ENCODE measurements at places on chromosomes 3 and 15.
A peak's percentile ranks its signal among the peaks of the same experiment; 100 is the strongest.

- DNase-seq, result no peak
Measured at GRCh38 chr15:52808441-52808840, 18.3 kb upstream of the ONECUT1 start.

GRCh38 chr3:44913868-44914468 is 39.6 kb downstream of the TGM4 start:
- DNase-seq, result peak; percentile 17

GRCh38 chr3:160394009-160394392 is 5.0 kb downstream of the IFT80 start:
- no peak for DNase-seq

DNA sequence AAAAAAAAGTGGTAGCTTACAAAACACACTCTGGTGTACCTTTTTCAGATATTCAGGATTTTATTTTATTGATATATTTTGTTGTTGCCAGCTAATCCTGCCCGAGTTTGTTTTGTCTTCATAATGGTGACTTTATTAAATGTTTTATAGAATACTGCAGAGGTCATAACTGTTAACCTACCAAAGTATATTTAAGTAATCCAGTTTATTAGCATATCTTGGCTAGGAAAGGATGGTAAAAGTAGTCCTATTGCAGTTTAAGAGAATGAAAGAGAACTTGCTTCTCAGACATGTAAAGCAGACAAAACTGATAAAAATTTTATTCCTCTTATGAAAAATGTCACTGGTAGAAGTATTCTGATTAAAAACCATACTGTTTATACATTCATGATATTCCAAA is 59.2 kb upstream of the IGSF10 start:
- DNase-seq, result no peak

GRCh38 chr3:151538456-151539393 is 77.9 kb upstream of the IGSF10 start:
- peak; percentile 26 for DNase-seq

DNA sequence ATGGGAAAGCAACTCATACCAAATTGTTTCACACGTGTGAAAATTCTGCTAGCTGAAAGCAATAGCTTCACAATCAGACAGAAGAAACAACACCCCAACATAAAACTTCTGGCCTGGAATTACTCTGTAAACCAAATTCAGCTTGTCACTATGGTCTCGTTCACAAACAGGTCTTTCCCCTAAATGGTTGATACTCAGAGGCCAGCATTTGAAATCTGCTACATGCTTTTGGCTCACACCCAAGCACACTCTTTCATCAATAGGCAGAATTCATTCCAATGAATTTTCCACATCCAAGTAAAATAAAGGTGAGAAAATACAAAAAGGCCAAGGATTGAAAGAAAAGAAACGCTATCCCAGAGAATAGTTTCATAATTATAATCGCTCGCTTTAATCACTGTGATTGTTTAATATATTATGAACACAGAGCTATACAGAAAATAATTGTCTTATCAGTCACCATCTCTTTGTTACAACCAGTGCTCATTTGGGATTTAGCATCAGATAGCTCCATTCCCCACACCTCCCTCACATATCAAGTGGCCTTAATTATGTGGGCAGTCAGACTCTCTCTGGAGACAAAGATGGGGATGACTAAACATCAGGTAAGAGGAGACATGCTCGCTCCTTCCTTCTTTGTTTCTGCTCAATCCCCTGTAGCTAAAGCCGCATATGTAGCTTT is 503.8 kb upstream of the ARRDC4 start:
- no peak for DNase-seq

DNA sequence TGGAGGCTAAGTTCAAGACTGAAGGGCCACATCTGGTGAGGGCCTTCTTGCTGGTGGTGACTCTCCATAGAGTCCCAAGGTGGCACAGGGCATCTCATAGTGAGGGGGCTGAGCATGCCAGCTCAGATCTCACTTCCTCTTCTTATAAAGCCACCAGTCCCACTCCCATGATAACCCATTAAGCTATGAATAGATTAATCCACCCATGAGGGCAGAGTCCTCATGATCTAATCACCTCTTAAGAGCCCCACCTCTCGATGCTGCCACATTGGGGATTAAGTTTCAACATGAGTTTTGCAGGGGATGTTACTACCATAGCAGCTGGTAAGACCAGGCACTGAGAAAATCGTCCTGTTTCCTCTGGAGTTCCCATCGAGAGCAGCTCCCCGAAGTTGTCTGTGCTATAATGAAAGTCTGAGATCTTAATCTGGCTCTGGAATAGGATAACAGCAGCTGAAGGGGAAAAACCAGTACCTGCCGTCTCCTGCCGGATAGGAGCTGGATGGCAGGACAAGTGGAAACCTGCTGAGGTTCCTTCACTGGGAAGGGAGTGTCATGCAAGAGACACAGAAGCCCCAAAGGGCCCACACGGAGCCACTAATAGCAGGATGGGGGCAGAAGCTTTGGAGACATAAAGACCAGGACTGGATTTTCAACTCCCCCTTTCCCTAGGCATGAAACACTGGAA is 79.5 kb upstream of the EPHB3 start:
- no peak for DNase-seq

DNA sequence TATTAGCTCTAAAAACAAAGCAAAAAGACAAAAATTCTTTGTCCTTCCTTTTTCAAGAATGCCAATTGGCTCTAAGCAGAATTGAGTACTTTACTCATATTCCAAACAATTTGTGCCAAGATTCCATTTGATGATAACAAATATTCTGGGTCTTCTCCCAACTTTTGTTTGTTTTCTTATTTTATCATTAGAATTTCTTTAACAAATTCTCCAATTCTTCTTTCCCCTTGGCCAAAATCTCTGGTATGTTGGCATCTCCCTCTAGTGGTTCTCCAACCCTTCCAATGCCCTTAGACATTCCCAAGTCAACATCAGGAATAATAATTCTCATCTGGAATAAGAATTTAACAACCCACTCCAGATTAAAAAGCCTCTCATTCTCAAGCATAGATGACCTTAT is 5.3 kb downstream of the CPOX start:
- no peak for DNase-seq

- no peak for DNase-seq
Measured at GRCh38 chr3:18207226-18207625, 217.9 kb downstream of the SATB1 start.

GRCh38 chr3:32384938-32385337 is 6.7 kb upstream of the CMTM7 start:
- no peak for DNase-seq

DNA sequence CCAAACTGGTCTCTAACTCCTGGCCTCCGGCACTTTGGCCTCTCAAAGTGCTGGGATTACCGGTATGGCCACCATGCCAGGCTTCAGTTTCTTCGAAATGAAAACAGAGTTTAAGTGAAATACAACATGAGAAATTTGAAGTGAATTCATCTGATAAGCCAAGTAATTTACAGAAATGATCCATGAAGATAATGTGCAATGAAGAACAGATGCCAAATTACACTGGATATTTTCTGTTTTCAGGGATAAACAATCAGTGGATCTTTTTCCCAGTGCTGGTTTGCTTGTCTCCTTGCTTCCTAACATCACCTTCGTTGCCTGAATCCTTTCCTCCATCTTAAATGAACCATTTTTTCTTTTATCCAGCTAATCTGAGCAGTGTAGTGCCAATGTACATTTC is 46.2 kb upstream of the SUCLG2 start:
- DNase-seq, result no peak
